A172 (cell line): ENCODE measurements at places on chromosomes 2 and 18. TPM values are rescaled to one million over a fixed set of nuclear protein-coding genes. Genes with fewer than 3 reads are reported as not detected.

- DNase-seq, result no peak
Measured at GRCh38 chr2:143183804-143184463, 54.7 kb downstream of the ARHGAP15 start.

Gene DHRS9
- total RNA-seq, result not detected in 2 replicates

- no peak for DNase-seq
Measured at GRCh38 chr2:240990726-240991377, 7.6 kb upstream of the SNED1 start.

DNA sequence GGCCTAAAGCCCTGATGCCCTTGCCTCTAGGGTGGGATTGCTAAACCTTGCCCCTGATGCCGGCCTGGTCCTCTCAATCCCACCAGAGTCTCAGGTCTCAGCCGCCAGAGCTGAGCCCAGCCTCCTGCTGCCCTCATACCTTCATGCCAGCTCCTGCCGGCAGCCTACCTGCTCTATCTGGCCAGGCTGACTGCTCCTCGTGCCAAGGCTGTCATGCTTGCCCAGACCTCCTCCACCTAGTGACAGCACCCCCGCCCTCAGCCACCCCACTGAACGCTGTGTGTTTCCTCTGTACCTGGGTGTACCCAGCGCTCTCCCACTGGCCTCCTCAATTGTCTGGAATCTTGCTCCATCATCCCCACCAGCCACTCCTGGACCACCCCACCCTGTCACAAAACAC is 120.1 kb downstream of the CACNB4 start:
- no peak for DNase-seq

Gene MYO7B
- total RNA-seq, result 1.6 and 6.1 TPM in 2 replicates

Gene DBI
- 226 and 257 TPM in 2 replicates for total RNA-seq
